NCI-H1105 treated with DMSO at 0.1 percent for 48 hours (cell line): ENCODE measurements at places on chromosomes 13 and 19.

- no peak for DNase-seq
Measured at GRCh38 chr13:91660076-91660415, 261.6 kb downstream of the GPC5 start.

DNA sequence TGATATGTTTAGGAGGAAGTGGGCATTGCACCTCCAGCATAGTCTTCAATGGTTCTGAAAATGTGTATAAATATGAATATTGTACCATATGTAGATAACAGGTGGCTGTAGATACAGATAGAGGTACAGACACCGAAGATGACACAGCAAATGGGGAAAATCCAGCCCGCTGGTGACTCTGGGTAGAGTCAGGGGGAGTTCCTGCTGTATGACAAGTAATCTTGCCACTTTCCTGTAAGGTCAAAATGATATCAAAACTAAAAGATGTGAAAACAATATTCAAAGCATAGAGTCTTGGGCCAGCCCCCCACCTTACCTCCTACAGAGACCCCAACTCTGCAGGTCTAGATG lies 17.8 kb downstream of the C2CD4C start:
- no peak for DNase-seq

- DNase-seq, result no peak
Measured at GRCh38 chr13:35810321-35810720, 320.9 kb downstream of the DCLK1 start.

GRCh38 chr19:41426116-41426841 lies 895 bp downstream of the B3GNT8 start:
- no peak for DNase-seq

DNA sequence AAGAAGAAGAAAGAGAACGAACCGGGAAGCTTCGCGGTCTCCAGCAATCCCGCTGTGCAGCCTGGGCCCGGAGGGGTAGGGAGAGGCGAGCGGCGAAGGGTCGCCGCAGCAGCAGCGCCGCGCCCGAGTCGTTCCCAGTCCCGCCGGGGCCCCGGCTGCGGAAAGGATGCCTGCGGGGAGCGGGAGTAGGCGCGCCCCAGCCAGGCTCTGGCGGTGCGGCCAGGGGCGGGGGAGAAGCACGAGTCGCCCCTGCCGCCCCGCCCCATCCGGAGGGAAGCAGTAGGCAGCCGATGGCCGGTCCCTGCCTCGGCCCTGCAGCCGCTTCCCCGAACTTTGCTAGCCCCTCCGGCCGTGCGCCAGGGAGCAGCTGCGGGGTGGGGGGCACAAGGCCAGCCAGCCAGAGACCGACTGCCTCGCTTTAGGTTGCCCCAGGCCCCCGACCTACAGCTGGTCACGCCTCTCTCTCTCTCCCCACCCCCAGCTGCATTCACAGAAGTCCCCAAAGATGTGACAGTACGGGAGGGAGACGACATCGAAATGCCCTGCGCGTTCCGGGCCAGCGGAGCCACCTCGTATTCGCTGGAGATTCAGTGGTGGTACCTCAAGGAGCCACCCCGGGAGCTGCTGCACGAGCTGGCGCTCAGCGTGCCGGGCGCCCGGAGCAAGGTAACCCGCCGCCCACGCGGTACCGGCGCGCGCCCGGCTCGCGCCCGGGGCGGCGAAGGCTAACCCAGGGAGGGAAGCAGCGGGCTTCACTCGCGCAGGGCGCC lies 1.1 kb downstream of the VSTM2B start:
- peak; percentile 32 for DNase-seq

DNA sequence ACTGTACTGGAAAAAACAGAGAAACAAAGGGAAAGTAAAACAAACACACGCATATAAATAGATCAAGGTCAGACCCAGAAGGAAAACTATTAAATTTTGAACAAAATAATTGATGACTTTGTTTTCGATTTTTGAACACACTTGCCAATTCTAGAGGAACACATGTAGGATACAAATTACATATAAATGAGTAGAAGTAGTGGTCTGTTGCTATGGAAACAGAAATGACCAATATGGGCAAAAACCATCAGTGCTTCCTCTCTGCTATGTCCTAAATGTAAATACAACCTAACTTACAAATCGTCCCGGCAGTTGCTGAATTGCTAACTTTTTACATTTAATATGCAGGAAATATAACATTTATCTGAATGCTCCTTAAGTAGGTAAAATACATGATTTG lies 65.2 kb upstream of the POSTN start:
- no peak for DNase-seq

DNA sequence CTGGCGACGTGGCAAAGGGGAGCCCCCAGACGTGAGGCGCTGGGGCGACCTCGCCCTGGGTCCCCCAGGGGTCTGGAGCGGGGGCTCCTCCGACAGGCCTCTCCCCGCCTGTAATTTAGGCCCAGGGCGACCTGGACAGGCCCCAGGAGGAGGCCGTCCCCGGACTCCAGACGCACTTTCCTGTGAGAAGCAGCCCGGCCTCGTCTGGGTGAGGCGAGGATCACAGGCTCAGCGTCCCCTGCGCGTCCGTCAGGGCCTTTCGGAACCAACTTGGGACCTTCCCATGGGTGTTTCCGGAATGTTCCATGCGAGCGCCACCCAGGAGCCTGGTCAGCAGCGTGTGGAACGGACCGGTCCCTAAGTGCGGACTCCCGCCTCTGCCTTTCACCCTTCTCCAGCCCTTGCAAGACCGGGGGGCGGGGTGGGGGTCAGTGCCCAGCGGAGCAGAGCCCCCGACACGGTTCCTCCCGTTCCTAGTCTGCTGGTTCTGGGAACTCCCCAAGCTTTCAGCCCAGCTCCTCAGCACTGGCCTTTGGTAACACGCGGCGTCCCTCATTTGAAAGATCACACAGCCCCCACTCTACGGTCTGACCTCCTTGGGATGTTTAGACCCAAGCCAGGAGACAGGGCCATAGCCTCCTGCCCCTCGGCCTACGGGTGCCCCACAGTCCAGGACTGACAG lies 1.1 kb upstream of the GRTP1 start:
- no peak for DNase-seq

- DNase-seq, result peak; percentile 16
Measured at GRCh38 chr19:7482584-7483439, 6.0 kb downstream of the PEX11G start.

DNA sequence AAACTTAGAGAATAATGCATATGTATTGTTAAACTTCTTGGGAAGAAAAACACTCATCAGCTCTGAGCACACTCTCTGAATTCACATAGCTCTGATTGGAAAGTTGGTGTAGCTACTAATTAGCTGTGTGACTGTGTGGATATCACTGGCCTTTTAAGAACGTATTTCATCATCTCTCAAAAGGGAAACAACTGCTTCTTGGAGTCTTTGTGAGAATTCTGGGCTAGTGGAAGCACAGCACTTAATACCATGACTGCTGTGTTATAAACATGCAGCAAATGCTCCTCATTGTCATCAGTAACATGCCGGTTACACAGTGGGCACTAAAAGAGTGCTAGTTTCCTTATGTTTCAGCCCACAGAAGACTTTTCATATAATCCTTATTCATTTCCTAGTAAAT lies 220.9 kb upstream of the CSNK1A1L start:
- no peak for DNase-seq

- DNase-seq, result no peak
Measured at GRCh38 chr13:104534847-104535246, 1468.6 kb upstream of the SLC10A2 start.

DNA sequence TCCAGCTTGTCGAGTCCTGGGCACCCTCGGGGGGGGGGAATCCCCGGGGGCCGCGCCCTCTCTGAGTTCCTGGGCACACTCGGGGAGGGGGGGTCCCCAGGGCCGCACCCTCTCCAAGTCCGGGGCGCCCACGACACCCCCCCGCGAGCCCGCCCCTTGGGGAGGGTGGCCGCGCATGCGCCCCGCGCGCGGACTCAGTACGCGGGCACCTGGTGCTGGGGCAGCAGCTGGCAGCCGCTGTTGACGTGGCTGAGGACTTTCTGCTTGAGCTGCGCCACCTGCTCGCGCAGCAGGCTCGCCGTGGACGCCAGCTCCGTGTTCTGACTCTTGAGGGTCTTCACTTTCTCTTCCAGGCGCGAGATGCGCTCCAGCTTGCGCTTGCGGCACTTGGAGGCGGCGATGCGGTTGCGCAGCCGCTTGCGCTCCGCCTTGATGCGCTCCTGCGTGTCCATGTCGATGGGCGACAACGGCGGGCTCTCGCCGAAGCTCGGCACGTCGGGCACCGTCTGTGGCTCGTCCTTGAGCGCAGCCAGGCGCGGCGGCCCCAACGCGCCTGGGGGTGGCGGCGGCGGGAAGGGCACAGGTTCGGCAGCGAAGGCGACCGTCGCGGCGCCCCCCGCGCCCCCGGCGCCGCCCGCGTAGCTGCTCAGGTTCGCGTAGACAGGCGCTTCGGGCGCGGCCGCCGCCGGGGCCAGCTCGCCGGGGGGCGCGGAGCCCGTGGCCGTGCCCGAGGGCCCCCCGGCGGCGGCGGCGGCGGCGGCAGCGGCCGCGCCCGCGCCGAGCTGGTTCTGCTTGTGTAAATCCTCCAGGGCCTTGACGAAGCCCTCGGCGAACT lies 958 bp downstream of the JUND start:
- peak; percentile 85 for DNase-seq

GRCh38 chr19:15250640-15250993 lies 18.4 kb upstream of the EPHX3 start:
- DNase-seq, result no peak

DNA sequence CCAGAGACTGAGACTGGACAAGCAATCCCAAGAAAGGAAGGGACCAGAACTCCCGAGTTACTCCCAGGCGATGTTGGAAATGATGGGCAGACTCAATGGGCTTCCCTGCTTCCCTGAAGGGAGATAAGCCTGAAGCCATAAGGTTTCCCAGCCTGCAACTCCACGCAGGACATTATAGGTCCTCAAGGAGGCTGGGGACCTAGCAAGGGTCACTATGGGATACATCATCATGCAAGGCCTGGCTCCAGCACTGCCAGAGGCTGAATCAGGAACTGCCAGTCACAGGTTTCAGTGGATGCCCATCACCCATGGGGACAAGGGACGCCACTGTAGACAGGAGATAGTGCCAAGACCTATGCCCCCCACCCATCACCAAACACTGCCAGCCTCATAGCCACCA lies 338.7 kb downstream of the IRS2 start:
- DNase-seq, result no peak

DNA sequence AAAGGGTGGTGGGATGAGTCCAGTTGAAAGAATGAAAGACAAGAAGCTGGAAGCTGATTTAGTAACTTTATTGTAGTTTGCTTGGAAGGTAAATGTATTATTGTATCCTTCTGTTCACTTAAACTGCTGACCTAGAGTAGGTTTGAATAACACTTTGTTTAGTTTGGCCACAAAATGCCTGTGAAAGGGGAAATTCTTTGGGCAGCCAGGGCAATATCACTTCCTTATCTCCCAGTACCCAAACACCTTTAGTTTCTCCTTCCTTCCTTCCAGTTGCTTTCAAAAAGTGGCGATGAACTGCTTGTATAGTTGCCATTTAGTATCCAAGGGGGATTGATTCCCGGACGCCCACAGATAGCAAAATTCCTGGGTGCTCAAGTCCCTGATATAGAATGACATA lies 120.1 kb downstream of the PAN3 start:
- no peak for DNase-seq

GRCh38 chr19:36121486-36122124 lies 6.3 kb downstream of the TBCB start:
- DNase-seq, result no peak

GRCh38 chr19:42095814-42096230 lies 19.9 kb downstream of the ZNF574 start:
- DNase-seq, result no peak

DNA sequence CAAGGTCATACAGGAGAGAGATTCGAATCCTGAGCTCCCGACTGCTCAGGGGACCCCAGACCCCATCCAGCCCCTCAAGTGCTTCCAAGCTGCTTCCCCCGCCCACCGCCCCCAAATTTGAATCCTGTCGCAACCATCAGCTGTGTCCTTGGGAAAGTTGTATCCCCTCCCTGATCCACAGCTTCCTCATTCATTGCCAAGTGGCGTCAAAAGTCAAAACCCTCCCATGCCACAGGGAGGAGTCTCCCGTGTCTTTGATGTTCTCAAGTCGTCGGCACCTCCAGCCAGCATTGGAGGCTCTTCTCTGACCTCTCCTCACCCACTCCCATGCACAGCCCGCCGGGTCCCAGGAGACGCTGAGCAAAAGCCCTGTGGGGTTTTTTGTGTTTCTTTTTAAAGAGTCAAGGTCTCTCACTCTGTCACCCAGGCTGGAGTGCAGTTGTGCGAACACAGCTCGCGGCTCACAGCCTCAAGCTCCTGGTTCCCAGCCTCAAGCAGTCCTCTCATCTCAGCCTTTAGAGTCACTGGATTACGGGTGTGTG lies 2.8 kb upstream of the IFI30 start:
- no peak for DNase-seq

DNA sequence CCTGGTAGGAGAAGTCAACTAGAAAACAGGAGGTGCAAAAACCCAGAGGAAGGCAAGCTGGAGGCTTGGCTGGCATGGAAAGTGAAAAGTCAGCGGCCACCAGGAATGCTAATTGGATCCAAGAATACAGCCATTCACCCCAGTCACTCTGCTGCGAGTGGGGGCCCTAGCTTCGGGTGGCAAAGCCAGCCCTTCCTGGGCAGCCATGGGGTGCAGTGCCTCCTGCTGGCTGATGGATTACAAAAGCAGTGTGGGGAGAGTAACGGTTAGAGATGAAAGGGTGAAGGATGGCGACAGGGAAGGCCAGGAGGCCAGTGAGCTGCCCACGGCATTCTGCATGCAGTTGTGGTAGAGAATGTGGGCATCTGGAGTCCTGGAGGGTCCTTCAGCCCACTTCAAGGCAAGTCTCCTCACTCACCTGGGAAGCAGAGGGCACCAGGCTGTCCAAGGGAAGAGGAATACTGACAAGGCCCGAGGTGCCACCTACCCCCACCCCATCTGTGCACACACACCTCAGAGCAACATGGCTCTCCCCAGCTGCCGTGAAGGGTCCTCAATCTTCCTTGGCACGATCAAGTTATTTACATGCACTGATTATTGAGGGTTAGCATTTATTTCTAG lies 20.3 kb upstream of the EPHX3 start:
- no peak for DNase-seq

DNA sequence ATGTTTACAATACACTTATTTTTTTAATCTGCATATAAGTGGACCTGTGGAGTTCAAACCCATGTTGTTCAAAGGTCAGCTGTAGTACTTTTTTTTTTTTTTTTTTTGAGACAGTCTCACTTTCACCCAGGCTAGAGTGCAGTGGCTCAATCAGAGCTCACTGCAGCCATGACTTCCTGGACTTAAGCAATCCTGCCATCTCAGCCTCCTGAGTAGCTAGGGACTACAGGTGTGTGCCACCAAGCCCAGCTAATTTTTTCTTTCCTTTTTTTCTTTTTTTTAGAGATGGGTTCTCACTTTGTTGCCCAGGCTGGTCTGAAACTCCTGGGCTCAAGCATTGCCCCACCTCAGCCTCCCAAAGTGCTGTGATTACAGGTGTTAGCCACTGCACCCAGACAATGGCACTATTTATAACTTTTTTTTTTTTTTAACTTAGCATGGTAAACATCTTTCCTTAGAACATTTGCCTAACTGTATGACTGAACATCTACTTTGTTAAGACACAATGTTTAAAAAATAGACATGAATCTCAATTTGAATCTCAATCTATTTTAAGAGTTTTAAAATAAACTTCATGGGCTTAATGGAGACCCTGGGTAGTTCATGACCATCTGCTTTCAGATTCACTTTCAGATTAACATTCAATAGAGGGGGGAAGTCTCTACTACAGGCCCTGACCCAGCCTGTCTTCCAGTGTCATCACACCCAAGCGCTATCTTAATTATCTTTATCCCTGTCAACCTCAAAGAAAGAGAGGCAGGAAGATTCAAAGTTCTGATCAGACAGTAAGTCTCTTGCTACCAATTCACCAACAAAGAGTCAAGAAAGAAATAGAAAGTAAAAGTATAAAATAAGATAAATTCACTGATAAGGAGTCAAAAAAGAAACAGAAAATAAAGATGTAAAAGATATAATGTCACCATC lies 97.7 kb upstream of the DOCK9 start:
- DNase-seq, result no peak
